ENCODE measurements at places on chromosomes 6 and 20.

GRCh38 chr6:163579111-163579879, 164.8 kb downstream of the QKI start:
- DNase-seq: no peak

GRCh38 chr6:140372064-140372463, 997.6 kb upstream of the CITED2 start:
- DNase-seq: no peak

DNA sequence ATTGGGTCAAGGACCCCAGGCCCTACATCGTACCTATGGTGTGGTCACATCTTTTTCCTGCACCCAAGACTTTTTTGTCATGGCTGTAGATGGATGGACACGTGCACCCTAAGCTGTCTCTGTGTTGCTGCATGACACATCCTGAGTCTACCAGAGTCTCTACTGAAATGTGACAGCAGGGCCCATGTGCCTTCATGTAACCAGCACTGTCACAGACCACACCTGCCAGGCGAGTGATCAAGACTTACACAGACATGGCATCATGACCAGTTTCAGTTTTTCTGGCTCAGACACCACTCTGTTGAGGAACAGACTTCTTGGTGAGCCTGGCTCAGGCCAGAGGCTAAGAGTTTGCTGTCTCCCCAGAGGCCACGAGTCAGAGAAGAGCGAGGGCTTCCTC, 7.6 kb downstream of the PRND start:
- DNase-seq: no peak

GRCh38 chr6:169899481-169900145, 148.2 kb downstream of the ERMARD start:
- no peak for DNase-seq

DNA sequence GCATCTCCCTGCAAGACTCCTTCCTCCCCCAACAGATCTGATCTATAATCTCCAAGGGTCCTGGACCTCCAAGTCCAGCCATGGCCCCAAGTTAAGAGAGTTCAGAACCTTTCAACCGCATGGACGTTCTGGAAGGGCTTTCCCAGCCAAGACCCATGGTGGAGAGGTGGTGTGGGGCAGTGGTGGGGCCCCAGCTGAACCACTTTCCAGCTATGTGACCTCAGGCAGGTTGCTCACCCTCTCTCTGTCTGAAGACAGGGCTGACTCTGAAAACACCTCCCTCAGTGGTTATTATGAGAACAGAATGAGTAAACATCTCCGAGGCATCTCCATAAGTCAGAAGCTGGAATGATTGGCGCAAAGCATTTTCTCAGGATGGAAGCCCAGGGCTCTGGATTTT, 887 bp downstream of the CLPS start:
- no peak for DNase-seq

- DNase-seq: no peak
These were observed 859 bp upstream of the BIRC7 start for GRCh38 chr20:63234693-63235398.
